Activated T-helper 9 cell treated with anti-CD3 and anti-CD28 coated beads, Interleukin-2, amount 50 U/mL, for 16 hours (primary cell): ENCODE measurements at places on chromosomes 2 and 18.

GRCh38 chr18:30175061-30175574 lies 867.4 kb downstream of the DSC3 start:
- no peak for DNase-seq

GRCh38 chr18:37508207-37508606 lies 57.4 kb downstream of the CELF4 start:
- no peak for DNase-seq

DNA sequence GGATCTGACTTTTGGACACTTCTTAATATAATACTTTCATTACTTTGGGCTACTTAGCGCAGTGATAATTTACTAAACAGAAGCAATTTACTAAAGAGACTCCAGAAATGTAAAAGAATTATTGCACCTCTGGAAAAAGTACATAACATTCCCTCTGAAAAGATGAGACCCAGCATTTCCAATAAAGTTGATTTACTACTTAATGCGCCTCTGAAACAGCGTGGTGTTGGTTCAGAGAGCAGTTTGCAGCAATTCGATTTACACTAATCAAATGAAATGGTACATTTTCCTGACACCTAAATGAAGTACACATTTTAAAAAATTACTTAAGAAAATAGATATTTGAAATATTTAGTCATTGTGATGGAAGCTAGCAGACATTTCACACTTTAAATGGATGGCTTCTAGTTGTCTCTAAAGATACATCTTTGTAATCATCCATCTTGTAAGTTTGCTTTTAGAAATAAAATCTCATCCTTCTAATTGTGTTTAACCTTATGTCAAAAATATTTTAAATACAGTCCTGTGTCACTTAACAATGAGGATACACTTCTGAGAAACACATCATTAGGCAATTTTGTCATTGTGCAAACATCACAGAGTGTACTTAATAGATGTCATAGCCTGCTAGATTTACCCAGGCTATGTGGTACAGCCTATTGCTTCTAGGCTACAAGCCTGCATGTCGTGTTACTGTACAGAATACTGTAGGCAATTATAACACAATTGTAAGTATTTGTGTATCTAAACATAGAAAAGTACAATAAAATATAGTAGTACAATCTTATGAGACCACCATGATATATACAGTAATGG lies 284.6 kb upstream of the UBE2E3 start:
- no peak for DNase-seq

DNA sequence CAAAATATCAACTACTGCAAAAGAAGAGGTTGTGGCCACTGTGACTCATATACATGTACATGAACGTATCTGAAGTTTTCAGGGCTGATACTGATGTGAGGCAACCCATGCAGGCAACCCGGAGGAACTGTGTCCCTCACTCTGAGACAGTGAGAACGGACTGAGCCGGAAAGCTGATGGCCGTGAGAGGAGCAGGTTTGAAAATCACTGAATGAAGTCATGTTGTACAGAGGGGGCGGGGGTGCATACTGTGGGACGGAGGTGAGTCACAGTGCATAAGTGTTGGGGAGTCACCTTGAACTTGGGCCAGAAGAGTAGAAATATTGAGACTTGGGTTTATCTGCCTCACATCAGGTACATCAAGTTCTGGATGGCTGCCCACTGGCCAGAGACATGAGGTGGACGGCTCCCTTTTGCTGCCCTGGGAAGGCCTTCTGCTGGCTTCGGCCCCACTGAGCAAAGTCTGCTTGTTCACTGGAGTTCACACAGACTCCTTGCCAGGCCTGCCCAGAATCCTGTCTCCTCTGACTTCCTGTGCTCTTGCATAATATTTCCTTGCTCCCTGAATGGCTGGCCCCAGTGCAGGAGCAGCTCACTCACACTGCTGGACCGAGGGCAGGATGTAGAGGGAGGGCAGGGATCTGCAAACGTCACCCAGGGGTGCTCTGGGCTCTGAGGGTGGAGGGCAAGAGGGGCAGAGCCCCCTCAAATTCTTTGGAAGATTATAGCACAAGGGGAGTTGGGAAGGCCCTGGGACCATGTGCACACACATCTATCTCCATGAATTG lies 18.1 kb downstream of the EPAS1 start:
- peak; percentile 6 for DNase-seq

- DNase-seq, result no peak
Measured at GRCh38 chr2:72080286-72081145, 67.1 kb downstream of the CYP26B1 start.

- DNase-seq, result no peak
Measured at GRCh38 chr2:4909346-4910009, 782.7 kb upstream of the SOX11 start.

- DNase-seq, result no peak
Measured at GRCh38 chr2:23330214-23330613, 54.8 kb upstream of the KLHL29 start.

DNA sequence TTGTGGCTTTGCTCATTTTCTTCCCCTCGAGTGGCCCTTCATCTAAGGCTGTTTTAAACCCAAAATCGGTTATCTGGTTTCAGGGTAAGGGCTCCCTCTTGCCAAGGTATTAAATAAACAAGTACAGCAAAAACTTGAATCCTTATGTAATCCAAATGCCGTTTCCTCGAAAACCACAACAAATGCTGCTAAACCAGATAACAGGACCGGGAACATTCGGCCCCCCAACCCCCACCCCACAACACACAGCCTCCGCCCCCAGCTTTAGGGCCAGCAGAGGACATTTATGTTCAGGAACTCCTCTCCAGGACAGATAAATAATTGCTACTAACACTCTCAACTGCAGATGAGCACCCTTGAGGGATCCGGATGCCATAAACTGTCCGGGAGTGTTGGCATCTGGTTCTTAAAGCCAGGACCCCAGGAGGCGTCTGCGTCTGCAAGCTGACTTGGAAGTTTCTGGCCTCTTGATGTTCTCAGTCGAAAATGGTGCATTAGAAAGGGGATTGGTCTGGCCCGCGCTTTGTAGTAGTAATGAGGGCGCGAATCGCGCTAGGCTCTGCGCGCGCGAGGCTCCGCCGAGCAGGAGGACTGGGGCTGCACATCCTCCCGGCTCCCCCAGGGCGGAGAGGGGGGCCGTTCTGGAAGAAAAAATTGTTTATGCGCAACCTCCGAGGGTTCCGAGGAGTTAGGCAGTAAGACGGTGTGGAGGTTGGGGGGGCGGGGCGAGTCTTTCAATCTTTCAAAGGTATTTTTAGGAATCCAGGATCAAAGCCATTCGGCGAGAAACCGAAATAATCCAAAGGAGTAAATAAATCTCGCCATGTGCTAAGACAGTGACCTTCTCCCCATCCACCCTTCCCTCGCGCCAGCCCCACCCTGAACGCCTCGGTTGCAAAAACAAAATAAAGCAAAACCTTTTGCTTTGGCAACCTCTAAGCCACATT lies 3.9 kb upstream of the ID2 start:
- DNase-seq, result no peak

DNA sequence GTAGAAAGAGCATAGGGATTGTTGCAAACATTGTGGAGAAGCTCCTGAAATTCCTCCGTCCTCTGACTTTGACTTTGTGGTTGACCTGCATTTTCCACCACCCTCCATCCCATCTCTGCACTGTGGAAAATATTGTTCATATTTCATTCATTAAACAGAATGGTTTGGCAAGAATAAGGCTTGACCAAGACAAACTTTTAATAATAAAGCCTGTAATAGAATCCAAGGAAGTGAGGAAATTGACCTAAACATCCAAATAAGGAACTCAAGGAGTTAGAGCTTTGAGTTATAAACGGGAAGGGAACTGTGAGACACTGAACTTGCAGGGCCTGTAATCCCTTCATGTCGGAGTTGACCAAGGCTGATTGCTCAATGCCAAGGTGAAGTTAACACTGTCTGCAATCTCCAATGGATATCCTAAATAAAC lies 115.2 kb downstream of the GFPT1 start:
- no peak for DNase-seq

DNA sequence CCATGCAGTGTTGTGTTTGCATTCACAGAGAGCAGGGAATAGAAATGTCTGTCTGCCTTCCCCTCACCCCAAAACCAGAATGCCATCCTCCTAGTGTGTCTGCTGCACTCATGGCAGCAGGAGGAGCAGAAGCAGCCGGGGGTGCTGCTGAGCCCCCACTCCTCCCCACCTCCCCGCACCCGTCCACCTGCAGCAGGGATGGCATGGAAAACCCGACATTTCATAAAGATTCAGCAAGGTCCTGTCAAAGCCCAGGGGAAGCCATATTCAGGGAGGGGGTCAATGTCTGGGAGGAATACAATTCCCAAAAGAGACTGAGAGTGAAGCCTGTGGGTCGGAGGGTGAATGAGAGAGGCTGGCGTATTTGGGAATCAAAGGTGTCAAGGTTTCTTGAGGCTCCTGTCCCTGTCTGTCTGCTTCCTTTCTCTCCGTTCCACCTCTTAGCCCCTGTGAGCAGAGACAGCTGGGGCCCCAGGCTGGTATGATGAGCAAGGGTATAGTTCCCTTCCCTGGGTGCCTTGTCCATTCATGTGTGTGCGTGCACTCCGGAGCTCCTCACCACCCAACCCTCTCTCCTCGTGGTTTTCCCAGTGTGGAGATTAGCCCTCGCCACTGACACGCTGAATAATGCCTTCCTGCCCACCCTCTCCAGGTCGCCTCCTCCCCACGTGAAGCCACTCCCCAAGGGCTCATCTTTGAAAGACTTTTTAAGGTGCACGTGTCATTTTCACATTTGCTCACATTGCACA lies 133.5 kb upstream of the ZNF236 start:
- DNase-seq, result no peak

- DNase-seq, result no peak
Measured at GRCh38 chr18:67385455-67385854, 131.1 kb downstream of the DSEL start.

- no peak for DNase-seq
Measured at GRCh38 chr2:118058951-118059350, 29.3 kb upstream of the INSIG2 start.

- no peak for DNase-seq
Measured at GRCh38 chr2:9696731-9697130, 65.9 kb upstream of the YWHAQ start.

DNA sequence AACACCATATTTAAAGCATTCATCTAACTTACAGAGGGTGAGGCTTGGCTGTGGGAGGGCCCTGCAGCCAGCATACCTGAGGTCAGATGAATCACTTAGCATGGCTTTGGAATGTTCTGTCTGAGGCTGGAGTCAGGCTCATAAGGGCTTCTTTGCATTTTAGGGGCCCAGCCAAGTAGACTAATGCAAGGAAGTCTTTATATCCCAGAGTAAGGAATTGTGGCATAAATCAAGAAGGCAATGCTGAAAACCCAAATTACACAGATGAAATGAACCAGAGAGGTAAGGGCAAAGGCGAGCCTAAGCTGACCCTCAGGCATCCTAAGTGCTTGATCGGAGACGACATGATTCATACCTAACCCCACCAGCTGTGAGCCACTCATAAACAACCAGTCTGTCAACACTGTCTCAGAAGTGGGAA lies 383.6 kb downstream of the DCC start:
- DNase-seq, result no peak

DNA sequence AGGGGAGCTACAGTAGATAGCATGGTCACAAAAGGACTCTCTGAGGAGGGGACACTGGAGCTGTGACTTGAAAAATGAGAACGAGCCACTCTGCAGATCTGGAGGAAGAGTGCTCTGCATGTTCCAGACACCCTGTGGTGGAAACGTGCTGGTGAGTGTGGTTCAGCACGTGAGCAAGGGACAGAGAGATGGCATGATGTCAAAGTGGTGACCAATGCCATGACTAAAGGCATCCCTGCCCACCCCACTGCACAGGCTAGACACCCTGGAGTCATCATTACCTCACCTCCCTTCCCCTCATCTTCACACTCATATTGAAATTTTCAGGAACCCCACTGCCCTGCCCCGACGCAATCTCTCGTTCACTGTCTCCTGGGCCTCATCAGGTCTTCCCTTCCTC lies 56.5 kb downstream of the SLC4A5 start:
- DNase-seq, result no peak

- DNase-seq, result no peak
Measured at GRCh38 chr2:138503087-138503442, 1.5 kb downstream of the SPOPL start.

DNA sequence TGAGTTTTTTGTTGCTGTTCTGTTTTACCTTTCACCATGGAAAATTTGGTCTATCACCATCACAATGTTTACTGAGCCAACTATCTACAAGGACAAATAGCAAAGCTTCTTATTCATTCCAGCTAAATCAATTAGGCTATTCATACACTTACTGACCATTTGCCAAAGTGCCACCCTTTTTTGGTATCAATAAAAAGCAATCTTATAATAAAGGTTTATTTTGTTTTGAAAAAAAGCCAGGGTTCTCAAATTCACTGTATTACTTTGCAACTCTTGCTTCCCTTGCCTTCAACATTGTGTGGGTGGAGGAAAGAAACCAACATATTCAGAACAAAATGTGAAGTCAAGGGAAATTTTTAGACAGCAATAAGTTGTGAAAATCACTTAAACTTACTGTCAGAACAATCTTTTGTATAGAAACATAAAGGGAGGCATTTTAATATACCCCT lies 15.3 kb downstream of the PELI1 start:
- no peak for DNase-seq

GRCh38 chr2:66897181-66897580 lies 462.3 kb downstream of the MEIS1 start:
- DNase-seq, result no peak

DNA sequence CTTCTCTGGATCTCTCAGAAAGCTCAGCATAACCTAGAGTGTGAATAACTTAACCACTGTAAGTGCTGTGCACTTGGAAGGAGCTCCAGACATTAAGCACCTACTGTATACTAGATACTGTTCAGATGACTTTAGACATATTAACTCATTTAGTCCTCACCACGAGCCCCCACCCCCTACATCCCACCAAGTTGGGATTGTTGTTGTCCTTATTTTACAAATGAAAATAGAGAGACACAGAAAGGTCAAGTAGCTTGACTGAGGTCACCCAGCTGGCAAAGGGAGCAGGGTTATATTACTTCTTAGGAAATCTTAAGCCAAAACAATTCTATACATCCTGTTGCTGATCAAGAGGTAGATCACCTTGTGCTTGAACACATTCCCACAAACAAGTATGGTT lies 234.2 kb upstream of the SMAD2 start:
- DNase-seq, result no peak

DNA sequence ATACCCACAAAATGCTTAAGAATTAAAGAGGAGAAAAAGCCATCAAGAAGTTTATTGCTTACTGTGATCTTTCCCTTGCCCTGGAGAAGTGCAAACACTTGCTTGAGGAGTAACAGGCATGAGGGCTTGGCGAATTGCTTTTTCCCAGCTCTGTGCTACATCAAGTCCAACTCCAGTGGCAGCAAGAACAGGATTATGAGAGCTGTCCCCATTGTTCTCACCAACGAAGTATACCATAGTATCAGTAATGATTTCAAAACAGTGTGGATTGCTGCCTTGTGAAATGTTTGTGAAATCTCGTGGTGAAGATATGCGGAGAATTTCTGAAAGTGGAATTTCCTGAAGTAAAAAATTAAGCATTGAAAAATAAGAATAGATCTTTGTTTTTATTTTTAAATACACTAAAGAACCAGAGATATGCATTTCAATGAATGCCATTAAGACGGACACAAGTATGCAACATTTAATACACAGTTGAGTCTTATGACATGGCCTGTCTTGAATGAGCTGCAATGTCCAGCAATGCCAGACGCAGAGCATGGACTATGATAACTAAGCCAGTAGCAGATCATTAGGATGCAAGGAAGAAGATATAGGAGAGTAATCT lies 43.0 kb downstream of the NDUFAF7 start:
- no peak for DNase-seq
